ENCODE measurements at places on chromosomes 13 and 19. TPM values are rescaled to one million over a fixed set of nuclear protein-coding genes. Genes with fewer than 3 reads are reported as not detected.

DNA sequence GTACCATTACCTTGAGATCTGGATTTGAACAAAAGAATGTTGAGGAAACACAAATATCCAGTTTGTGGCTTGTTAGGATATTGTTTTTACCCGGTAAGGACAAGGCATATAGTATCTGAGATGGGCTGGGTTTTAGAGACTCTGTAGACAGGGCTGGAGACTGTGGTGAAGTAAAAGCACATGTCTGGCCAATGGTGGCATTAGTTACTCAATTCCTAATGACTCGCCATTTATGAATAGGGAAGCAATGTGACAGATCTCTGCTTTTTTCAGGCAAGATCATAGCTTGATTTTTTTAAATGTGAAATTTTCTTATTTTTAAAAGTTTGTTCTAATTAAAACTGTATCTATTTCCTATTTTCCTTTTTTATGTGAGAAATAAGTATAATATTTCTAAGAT, 371.1 kb upstream of the SPRY2 start:
- no peak for DNase-seq

DNA sequence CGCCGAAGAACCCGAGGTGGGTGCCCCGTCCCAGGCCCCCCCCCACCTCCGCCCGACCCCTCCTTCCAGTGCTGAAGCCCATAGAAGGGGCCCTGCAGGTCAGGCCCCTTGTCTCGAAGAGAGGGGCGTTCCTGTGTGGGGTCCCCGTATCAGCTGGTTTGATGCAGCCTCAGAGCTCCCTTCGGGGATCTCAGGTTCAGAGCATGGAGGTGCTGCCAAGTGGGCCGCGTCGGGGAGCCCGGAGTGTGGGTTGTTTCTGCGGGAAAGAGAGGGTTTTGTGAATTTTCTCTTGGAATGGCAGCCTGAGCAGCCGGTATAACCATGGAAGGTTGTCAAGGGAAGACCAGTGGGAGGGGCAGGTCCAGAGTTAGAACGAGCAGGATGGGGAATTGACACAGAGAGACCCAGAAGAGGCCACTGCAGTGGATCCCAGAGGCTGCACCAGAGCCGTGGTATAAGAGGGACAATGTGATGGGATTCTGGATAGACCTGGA, 384 bp downstream of the TRAPPC2B start:
- DNase-seq, result no peak

- no peak for DNase-seq
These were observed 453.7 kb downstream of the PCDH17 start for GRCh38 chr13:58085274-58085673.

GRCh38 chr19:13099073-13099999, 3.3 kb downstream of the LYL1 start:
- DNase-seq, result peak; percentile 83

GRCh38 chr19:7113233-7113632, 43.7 kb downstream of the ZNF557 start:
- DNase-seq, result no peak

DNA sequence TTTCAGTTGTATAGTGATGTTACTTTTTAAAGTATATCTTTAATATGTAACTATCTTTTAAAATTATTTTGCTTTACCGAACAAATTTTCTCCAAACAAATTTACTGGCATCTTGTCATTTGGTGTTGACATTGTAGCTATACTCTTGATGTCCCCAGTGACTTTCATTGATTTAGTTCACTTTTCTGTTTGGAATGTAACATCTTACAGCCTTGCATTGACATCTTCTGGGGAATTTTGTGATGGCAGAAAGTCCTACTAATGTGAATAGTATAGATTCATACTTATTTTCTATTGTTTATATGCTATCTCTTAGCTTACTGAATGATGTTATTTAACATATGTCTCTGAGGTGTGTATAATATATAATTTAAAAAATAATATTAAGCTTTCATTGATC, 800.9 kb upstream of the ATXN8OS start:
- DNase-seq, result no peak

- DNase-seq, result no peak
These were observed 57.8 kb upstream of the POSTN start for GRCh38 chr13:37656247-37656940.

Gene RFXAP
- 3.8 TPM for total RNA-seq

Gene WTIP
- 17.2 TPM for total RNA-seq

Gene LTBP4
- total RNA-seq, result 473 TPM
